ENCODE measurements at places on chromosomes 3 and 15. TPM values are rescaled to one million over a fixed set of nuclear protein-coding genes. Genes with fewer than 3 reads are reported as not detected.

SQOR gene
- polyA plus RNA-seq = 4.9 TPM

PATL2 gene
- 0.38 TPM for polyA plus RNA-seq

ATXN7 gene
- 13.8 TPM for polyA plus RNA-seq

LTK gene
- polyA plus RNA-seq = 0.66 TPM

LZTFL1 gene
- 34.0 TPM for polyA plus RNA-seq

IL17RD gene
- polyA plus RNA-seq = 28.4 TPM

CCDC33 gene
- polyA plus RNA-seq = 3.0 TPM

ZBTB47 gene
- polyA plus RNA-seq = 59.5 TPM

All from spinal cord (tissue), 10 donors.